ENCODE measurements at places on chromosomes 2 and 18.

DNA sequence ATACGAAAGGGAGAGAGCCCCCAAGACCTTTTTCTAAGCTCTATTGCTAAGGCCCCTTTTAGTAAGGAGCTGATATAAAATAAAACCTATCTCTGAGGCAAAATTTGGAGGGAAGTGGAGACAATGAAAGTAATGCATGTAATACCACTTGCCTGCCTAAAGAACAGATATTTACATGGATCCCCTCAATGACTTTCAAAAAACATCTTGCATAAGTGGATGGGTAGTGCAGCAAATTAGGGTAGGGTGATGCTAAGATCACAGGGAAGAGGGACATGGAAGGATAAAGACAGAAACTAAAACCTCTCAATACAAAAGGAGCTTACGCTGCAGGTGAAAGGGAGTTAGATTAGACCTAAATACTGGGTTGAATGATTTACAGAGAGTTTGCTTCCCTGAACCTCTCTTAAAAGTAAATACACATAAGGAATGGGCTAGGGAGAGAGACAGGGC is 1.1 kb downstream of the ZNF513 start:
- no peak for DNase-seq

DNA sequence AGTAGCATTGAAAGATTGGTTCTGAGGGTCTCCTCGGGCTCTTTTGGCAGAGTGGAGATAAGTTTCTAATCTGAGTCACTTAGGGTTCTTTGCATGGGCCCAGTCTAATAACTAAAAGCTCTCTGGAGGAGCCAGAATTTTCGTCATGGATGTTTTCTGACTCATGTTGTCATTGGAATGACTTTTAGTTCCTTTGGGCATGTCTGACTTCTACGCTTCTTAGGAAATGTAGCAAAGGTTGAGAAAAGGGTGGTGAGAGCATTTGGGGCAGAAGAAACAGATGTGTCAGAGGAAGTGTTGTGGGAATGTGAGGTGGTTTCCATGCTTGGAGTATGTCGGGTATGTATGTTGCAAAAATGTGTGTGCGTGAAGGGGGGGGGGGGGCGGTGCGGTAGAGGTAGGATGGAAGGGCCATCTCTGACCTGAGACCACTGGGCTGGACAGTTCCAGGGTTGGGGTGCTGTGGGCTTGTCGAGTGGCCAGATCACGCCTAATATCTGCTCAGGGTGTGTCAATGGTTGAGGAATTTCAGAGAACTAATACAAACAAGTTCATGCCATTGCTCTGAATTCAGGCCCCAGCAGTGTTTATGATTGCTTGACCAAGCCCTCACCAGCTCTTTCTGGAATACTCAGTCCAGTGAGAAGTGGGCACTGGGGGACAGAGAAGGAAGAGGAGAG is 26.9 kb downstream of the KLHL29 start:
- peak; percentile 95 for DNase-seq

DNA sequence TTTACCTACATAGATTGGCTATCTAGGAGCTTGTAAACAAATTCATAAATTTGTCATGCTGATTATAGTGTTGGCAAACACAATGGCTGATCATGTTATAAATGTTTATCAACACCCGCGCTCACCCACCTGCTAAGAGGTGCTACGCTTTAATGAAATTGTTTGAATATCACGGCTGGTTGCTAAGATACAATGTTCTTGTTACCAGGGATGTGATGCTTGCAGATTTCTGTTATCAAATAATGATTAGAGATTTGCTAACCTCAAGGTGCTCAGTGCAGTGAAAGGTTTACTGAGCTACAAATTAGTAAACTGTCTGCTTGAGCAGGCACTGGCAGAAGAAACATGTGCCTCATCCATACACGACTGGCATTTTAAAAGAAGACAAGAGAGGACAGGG is 160.0 kb upstream of the ZEB2 start:
- DNase-seq: no peak

GRCh38 chr2:224145751-224146355 is 106.8 kb upstream of the SERPINE2 start:
- DNase-seq: peak; percentile 83

- DNase-seq: no peak
Observed at GRCh38 chr18:56815926-56816325, 164.8 kb downstream of the WDR7 start.

DNA sequence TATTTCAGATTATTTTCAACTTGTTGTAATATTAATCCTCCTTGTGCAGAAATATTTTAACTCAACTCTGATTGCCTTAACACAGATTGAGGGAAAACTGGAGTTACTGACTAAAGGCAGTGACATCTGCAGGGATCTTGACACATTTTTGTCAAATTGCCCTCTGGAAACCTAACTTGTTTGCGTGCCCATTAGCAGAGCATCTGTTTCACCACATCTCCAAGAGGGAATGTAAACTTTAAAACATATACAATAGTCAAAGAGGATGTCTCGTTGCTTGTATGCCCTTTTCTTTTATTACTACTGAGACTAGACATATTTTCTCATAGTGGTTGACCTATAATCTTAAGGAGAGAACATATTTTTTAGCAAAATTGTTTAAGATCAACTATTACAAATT is 14.2 kb downstream of the INPP1 start:
- DNase-seq: no peak

DNA sequence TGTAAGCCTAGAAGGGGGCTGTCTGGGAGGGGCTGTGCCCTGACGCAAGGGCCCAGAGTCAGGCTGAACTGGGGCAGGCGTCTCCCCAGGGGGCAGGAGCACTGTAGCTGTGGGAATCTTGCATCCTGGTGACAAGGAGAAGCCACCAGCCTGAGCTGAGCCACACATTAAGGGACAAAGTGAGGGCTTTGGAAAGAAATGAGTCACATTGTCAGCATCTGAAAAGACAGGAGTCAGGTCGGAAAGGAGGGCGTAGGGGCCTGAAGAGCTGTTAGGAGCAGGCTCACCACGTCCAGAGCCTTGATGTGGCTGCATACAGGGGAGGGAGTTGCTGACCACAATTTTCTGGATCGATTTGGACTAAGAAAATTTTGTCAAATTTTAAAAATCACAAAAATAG is 298.6 kb downstream of the CYP26B1 start:
- no peak for DNase-seq

DNA sequence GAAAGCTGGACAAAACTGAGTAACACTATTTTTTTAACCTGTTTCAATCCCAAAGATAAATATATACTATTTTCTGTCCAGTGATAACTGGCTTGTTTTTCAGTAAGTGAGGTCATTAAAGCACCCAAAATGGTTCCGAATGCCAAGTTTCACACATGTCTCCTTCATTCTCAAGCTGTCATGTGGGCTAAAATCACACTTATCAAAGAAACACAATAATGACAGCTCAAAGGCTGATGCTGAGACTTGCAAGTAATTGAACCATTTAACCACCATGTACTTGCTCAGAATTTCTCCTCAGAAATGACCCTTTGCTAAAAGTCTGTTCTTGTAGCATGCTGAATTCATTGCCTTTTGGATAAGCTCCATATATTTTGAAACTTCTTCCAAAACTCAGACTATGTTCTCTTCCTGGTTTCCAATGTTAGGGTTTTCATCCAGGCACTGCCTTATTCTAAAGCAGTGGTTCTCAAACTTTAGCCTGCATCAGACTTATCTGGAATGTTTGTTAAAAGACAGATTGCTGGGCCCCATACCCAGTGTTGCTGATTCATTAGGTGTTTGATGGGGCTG is 149.8 kb downstream of the VWC2L start:
- DNase-seq: no peak

DNA sequence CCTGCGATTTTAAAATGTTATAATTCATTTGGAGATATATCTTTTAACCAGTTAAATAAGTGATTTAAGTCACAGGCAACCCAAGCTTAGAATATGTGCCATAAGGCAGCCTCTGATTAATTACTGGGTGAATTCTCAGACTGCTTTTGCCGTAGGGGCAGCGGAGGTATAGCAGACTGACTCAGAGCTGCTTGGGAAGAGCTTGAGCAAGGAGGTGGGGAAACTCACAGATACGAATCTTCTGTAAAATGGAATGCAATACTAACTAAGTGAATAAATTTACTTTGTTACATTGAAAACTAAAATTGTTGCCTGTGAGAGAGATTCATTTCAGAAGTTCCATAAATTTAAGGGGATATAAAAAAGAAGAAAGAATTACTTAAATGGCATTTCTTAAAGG is 115.4 kb downstream of the KYNU start:
- DNase-seq: no peak

GRCh38 chr2:239312741-239313667 is 87.8 kb downstream of the HDAC4 start:
- no peak for DNase-seq

DNA sequence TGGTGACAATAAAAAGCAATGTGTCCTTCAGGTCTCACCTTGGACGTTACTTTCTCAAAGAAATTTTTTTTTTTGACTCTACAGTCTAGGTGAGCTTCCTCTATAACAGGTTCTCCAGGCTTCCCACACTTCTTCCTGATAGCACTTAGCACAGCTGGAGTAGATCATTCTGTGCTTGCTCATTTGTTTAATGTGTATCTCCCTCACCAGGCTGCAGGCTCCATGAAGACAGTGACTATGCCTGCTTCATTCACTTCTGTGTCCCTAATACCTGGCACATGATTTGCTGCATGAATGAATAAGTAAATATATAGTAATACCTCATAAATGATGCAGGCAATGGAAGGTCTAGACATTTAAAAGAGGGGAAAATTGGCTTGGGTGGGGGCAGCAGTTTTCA is 109.9 kb upstream of the CD302 start:
- no peak for DNase-seq

- DNase-seq: no peak
Observed at GRCh38 chr18:13019301-13019700, 28.1 kb downstream of the CEP192 start.

GRCh38 chr2:128513961-128514283 is 195.3 kb upstream of the HS6ST1 start:
- no peak for DNase-seq

- DNase-seq: no peak
Observed at GRCh38 chr2:149662556-149662955, 75.0 kb upstream of the MMADHC start.

DNA sequence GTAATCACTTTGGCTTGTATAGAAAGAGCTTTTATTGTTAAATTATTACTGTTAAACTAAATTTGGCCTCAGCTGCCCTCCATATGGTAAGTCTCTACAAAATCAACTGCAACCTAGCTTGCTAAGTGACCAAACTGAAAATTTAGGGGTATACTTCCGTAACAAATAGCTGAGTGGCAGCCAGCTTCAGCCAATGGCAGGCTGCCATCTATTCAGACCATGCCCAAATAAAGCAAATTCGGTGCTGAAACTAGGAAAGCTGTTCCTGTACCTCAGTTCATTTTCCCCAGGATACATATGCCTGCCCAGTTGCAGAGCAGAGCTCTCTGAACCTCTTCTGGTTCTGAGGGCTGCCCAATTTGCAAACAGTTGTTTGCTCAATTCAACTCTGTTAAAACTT is 94.8 kb downstream of the EML6 start:
- no peak for DNase-seq

- no peak for DNase-seq
Observed at GRCh38 chr2:204000446-204000845, 63.9 kb downstream of the ICOS start.

DNA sequence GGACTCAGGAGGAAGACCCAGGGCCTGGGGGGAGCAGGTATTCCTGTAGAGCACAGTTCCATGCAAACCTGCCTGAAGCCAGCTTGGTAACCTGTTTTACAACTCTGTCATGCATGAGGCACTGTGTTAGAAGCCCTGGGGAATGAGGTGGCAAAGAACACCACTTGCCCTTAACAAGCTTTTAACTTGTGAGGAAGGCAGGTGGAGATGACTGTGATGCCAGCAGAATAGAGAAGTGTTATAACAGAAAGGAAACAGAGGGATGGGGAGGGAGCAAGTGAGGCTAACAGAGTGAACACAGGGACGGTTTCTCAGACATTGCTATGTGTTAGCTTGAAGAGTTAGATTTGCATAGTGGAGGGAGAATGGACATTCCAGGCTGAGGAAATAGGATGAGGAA is 11.5 kb upstream of the IL1A start:
- DNase-seq: no peak

DNA sequence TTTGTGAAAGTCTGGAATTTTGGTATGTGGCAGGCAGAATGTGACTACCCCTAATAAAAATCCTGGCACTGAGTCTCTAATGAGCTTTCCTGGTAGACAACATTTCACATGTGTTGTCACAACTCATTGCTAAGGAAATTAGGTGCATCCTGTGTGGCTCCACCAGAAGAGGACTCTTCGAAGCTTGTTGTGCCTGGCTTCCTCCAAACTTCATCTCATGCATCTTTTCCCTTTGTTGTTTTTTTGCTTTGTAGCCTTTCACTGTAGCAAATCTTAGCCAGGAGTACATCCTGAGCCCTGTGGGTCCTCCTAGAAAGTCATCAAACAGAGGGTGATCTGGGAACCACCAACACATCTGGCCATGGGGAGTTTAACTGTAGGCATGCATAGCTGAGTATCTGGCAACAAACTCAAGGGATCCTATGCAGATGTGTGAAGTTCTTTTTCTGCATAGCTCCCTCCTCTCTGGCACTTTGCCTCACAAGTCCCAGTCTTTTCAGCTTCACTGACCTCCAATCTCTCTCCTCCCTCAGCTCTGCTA is 42.1 kb upstream of the SERTAD2 start:
- DNase-seq: peak; percentile 48

DNA sequence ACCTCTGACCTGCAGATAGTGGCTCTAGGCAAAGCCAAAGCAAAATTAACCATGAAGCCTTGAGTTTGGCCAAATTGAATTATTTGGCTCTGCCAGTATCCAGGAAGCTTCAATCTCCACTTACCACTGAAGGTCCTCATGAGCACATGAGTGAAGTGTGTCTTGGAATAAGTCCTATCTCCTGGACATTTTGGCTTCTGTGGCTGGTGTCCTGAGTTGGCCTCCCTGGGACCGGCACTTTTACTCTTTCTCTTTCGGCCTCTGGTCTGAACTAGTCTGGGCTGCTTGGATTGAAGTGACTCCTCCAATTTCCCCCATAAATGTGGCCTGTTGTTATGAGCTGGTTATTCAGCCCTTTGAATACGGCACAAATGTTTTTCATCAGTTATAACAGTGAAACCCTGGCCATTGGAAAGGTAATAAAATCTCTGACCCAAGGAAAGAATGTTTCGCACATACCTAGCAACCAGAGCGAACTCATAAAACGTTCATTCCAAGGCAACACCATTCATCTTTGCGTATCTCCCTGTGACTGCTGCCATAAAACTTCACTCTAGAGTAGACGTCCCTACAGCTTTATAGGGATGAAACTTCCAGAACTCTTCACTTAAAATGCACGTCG is 216.4 kb downstream of the LPIN1 start:
- DNase-seq: no peak

DNA sequence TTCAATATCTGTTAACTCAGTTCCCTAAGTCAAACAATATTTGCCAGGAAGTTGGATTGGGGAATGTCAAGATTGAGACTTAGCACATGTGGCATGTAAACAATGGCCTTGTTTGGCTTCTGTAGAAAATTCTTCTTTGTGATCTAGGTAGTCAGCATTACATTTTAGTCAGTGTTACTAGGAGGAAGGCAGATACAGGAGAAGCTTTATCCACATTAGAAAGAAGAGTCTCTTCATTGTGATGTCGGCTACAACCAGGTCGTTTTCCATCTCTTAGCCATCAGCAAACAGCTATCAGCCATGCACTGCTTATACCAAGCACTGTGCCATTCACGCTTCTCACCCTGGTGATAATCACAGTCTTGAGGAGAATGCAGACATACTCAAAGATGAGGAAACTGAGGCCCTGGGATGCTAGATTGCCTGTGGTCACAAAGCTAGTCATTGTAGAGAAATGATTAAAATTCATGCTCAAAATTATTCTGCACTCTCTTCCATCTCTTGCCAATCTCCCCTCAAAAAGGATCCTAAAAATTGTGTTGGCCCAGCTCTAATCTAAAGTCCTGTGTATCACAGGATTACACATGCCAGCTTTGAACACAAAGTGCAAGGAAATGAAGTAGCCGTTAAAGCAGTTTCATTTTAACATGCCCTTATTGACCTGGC is 3.2 kb downstream of the GALNT5 start:
- DNase-seq: peak; percentile 11
